ENCODE measurements at places on chromosomes 13 and 19.

DNA sequence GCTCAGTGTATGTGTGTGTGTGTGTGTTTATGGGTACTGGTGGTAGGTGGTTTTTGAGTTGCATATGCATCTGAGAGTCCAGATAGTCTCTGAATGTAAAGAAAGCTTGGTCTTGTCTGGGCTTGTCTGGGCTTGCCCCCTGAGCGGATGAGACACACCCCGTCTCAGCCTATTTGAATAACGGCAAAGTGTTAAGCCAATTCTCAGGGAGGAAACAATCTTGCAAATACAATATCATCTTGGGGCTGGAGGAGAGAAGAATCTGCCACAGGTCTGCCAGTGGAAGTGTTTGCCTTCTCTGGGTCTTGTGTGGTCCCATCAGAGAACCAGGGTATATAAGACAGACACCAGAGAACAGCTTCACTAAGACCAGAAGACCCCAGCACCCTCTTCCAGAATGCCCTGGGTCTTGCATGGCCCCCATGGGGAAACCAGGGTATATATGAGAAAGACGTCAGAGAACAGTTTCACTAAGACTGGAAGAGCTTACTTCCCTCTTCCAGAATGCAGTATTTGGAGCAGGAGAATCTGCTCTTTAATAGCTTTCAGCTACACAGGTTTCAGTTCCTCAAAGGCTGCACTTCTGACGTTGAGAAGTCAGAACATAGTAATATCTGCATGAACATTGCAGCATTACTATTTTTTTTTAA, 13.3 kb downstream of the CD70 start:
- no peak for DNase-seq

GRCh38 chr13:26449063-26449848, 108.2 kb upstream of the WASF3 start:
- no peak for DNase-seq

- no peak for DNase-seq
These were observed 12.7 kb downstream of the SMIM24 start for GRCh38 chr19:3467437-3468198.

GRCh38 chr13:71395053-71395452, 472.0 kb downstream of the DACH1 start:
- no peak for DNase-seq

- DNase-seq: no peak
These were observed 42.8 kb downstream of the SPATA13 start for GRCh38 chr13:24203273-24203672.

DNA sequence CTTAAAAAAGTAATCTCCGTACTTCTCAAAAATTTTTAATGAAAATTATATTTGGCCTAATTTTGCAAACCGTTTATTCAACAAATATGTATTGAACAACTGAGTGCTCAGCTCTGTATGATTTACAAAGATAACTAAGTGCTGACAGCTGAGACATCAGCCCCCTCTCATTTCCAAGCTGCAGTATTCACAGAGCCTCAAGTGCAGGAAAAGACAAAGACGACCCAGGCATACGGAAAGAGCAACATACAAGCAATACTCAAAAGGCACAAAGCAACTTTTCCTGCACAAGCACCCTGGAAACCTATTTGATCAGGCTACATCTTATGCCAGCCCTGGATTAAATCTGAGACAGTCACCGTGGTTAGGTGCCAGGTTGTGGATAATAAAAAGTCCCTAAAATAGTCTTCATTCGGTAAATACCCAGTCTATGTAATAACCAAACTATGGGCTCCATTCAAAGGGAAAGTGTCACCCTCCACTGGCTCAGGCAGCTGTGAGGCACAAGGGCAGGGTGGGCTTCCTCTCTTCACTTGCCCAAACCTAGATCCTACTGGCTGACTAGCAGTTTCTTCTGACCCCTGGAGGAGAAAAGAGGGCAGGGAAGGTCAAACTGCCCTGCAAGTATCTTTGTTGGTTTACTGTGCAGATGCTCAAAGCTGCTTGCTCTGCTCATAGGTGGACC, 65.5 kb downstream of the TBC1D4 start:
- DNase-seq: no peak

Data from cerebellum (tissue), 4 donors.